ENCODE measurements at places on chromosomes 4 and X.

- no peak for DNase-seq
- H3K4me1 ChIP-seq: no peaks in the 10 kb centered on the region
- no peaks in the 10 kb centered on the region for H3K27me3 ChIP-seq
- no peak overlapping the region for H3K4me3 ChIP-seq
- no peak overlapping the region for H3K27ac ChIP-seq
Measured at GRCh38 chr4:162682651-162683050, 484.0 kb downstream of the NAF1 start.

GRCh38 chrX:117995378-117995777 lies 121.2 kb downstream of the KLHL13 start:
- no peaks in the 10 kb centered on the region for H3K36me3 ChIP-seq
- H3K4me3 ChIP-seq: no peak overlapping the region

GRCh38 chrX:154354013-154354412 lies 20.4 kb downstream of the FLNA start:
- H3K36me3 ChIP-seq: peaks cover 22% of the 10 kb centered on the region
- no peak for DNase-seq
- H3K4me3 ChIP-seq: no peak overlapping the region
- no peaks in the 10 kb centered on the region for H3K27me3 ChIP-seq
- H3K27ac ChIP-seq: no peak overlapping the region

DNA sequence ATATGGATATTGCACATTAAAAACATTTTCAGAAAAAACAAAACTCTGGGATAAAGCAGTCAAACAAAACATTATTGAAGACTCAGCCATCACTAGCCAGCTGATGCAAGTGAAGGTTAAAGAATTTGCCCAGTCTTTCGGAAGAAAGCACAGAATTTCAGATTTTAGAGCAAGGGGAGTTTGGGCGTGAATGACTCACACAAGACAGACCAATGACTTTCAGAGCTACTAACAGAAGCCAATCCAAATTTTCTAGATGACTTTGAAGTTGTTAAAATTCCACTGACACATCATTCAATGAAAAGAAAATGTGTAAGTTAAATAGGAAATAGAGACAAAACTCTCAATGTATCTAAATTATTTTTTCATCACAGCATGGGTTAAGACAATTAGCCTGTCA lies 4.0 kb downstream of the MRFAP1L1 start:
- H3K27ac ChIP-seq: no peak overlapping the region
- peaks cover 30% of the 10 kb centered on the region for H3K4me1 ChIP-seq
- H3K27me3 ChIP-seq: no peaks in the 10 kb centered on the region
- DNase-seq: no peak
- peaks cover 33% of the 10 kb centered on the region for H3K36me3 ChIP-seq

GRCh38 chr4:153114771-153115321 lies 89.4 kb upstream of the TRIM2 start:
- H3K36me3 ChIP-seq: no peaks in the 10 kb centered on the region
- H3K27ac ChIP-seq: peak overlapping the region; percentile 43
- no peak overlapping the region for H3K4me3 ChIP-seq
- no peak for DNase-seq
- H3K4me1 ChIP-seq: peaks cover 4% of the 10 kb centered on the region

- H3K4me1 ChIP-seq: no peaks in the 10 kb centered on the region
- H3K36me3 ChIP-seq: no peaks in the 10 kb centered on the region
- DNase-seq: no peak
- no peak overlapping the region for H3K27ac ChIP-seq
- no peaks in the 10 kb centered on the region for H3K27me3 ChIP-seq
Measured at GRCh38 chr4:39062770-39063097, 702 bp downstream of the KLHL5 start.

DNA sequence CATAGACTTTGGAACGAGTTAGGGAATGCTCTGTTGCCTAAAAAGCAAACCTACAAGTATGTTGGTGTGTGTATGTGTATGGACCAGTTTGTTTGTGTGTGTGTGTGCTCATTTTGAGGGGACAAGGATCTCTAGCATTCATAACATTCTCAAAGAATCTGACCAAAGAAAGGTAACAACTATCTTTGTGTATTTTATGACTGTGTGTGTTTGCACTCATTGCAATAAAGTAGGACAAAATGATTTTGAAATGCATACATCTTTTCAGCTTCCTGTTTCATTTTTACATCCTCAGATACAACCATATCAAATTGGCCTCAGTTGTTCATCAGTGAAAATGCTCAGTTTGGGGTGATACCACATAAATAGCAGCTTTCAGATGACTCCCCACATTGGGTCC lies 8.3 kb upstream of the XK start:
- H3K36me3 ChIP-seq: no peaks in the 10 kb centered on the region
- no peak for DNase-seq
- H3K27ac ChIP-seq: no peak overlapping the region
- H3K4me3 ChIP-seq: no peak overlapping the region

DNA sequence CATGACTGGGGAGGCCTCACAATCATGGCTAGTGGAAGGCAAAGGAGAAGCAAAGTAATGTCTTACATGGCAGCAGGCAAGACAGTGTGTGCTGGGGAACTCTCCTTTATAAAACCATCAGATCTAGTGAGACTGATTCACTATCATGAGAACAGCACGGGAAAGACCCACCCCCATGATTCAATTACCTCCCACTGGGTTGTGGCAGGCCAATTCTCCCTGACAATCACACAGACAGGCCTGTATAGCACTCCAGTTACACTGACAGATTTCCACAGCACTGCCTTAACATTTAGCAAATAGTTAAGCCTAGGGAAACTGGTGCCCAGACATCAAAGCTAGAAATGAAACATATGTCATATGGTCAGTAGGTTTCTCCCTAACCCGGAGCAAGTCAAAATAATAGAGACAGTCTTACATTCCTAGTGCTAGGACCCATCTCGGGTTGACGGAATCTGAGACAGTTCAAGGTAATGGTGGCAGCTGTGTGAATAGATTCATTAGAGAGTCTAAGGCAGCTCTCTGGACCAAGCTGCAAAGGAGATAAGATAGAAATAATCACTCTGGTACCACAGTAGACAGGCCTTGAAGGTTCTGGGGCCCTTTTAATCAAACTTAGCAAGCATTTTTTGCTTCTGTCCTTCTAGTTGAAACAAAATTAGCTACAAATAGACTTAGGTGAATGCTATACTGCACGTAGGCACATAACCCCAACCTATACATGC lies 9.4 kb upstream of the HERC5 start:
- no peaks in the 10 kb centered on the region for H3K27me3 ChIP-seq
- H3K27ac ChIP-seq: no peak overlapping the region
- H3K36me3 ChIP-seq: peaks cover 5% of the 10 kb centered on the region
- peak; percentile 67 for DNase-seq
- H3K4me3 ChIP-seq: no peak overlapping the region

DNA sequence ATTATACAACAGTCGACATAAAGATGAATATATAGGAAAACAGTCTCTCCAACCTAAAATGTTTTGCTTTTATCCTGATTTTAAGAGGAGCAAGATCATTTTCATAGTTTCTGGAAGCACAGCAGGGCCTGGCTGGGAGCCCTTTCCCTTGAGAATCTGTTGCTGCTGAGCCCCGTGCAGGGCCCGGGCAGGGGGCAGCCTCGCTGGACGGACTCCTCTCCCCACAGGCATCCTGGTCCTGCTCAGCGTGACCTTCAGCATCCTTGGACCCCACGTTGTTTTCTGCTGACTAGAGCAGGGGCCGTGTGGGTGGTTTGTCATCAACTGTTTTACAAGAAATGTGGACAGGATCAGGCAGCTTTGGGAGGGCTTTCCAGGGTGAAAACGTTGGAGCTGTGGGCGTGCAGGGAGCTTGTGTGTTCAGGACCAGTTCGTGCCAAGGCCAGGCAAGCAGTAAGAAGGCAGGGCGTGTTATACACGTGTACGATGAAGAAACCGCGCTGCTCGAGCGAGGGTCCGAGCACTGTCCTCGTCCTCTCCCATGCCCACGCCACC lies 25.0 kb downstream of the CPZ start:
- no peaks in the 10 kb centered on the region for H3K36me3 ChIP-seq
- no peaks in the 10 kb centered on the region for H3K4me1 ChIP-seq
- no peak overlapping the region for H3K4me3 ChIP-seq
- no peak for DNase-seq

DNA sequence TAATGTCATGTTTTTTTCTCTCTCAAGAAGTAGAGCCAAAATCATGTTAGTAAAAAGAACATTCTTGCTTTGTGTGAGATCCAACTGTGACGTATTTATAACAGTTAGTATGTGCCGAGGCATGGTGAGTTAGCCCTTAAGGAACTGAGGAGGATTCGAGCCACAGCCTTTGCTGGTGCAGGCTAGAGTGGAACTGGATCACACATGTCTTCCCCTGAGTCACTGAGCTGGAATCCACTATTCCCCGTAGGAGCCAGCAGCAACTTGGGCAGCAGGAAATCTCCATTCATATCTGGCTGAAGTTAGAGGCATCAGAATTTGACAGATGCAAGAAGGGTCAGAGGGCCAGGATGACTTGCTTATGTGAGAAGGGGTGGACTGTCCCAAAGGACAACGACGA lies 144.6 kb upstream of the KIT start:
- H3K27me3 ChIP-seq: no peaks in the 10 kb centered on the region
- no peak overlapping the region for H3K4me3 ChIP-seq
- no peak for DNase-seq
- no peak overlapping the region for H3K27ac ChIP-seq

DNA sequence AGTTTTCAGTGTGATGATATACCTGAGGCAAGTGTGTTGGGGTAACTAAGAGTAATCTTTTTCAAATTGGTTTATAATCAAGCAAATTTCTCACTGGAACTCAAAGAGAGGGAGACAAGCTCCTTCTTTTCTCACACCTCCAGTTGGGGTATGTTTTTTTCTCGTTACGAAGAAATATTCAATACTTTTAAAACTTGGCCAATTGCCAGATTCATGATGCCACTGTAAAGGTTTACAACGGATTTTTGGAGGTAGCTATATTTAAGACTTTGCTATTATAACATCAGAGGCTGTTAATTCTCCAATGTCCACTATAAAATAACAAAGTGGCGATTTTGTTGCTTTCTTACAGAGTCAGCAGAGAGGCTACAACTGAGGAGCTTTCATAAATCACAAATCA lies 49.2 kb upstream of the ATP8A1 start:
- DNase-seq: no peak
- no peaks in the 10 kb centered on the region for H3K36me3 ChIP-seq
- no peak overlapping the region for H3K27ac ChIP-seq
- H3K4me1 ChIP-seq: peaks cover 2% of the 10 kb centered on the region
- H3K4me3 ChIP-seq: no peak overlapping the region

DNA sequence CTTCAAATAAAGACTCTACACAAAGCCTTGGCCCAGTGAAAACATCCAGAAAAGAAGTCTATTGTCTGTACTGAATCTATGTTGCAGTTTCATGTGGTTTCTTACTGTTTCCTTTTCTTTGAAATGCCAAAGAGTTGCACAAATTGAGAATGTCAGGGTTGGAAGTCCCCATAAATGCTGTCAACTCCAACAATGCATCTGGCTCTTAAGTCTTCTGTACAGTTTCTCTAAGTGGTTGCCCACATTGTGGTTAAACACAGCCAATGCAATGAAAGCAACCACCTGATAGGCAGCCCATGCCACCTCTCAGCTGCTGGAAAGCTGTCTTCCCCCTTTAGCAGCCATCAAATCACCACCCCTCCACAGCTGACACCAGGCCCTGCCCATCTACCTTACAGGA lies 67.2 kb upstream of the C1GALT1C1 start:
- no peak overlapping the region for H3K4me3 ChIP-seq
- DNase-seq: no peak
- no peaks in the 10 kb centered on the region for H3K36me3 ChIP-seq
- no peak overlapping the region for H3K27ac ChIP-seq
- H3K4me1 ChIP-seq: no peaks in the 10 kb centered on the region

DNA sequence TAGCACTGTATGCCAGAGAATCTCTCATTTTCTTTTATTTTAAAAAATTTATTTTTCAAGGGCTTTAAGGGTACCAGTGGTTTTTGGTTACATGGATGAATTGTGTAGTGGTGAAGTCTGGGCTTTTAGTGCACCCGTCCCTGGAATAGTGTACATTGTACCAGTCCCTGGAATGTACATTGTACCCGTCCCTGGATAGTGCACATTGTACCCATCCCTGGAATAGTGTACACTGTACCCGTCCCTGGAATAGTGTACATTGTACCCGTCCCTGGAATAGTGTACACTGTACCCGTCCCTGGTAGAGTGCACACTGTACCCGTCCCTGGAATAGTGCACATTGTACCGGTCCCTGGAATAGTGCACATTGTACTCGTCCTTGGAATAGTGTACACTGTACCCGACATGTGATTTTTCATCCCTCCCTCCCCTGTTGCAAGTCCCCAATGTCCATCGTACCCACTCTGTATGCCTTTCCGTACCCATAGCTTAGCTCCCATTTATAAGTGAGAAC lies 56.1 kb upstream of the HELT start:
- no peak for DNase-seq
- no peaks in the 10 kb centered on the region for H3K27me3 ChIP-seq
- no peak overlapping the region for H3K27ac ChIP-seq
- H3K4me1 ChIP-seq: peaks cover 1% of the 10 kb centered on the region

DNA sequence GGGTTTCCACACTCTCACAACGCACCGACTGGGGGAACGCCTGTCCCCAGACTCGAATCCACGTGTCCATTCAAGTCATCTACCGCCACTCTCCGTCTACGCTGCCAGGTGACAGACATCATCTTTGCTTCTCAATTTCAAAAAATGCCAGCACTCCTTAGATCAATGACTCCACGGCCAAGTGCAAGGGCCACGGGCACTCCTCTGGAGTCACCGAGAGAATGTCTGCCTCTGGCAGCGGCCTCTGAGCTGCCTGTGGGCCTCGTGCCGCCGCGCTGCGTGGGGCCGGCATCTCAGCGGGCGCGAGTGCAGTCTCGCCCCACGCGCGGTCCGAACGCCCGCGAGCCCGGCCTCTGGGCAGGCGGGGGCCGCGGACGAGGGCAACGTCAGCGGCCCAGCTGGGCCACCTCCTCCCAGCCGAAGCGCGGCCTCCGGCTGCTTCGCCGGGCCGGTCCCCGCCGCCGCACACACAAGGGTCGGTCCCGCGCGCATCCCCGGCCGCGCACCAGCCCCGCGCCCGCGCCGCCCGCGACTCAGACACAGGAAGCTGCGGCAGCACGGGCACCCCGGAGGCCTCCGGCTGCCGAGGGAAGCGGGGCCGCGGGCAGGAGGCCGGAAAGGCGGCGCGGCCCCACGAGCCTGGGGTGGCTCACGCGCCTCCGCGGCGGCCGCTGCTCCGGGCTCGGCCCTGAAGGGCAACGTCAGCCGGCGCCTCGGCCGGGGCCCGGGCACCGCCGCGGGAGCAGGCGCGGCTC lies 450 bp downstream of the ACSL1 start:
- no peaks in the 10 kb centered on the region for H3K27me3 ChIP-seq
- H3K27ac ChIP-seq: peak overlapping the region; percentile 87
- H3K36me3 ChIP-seq: no peaks in the 10 kb centered on the region
- peak; percentile 31 for DNase-seq
- H3K4me1 ChIP-seq: peaks cover 12% of the 10 kb centered on the region

Measured in lung (tissue), 17 donors.